Sciatic nerve (tissue), 2 donors: ENCODE measurements at places on chromosomes 7 and 10. TPM values are rescaled to one million over a fixed set of nuclear protein-coding genes. Genes with fewer than 3 reads are reported as not detected.

Gene GPR26
- total RNA-seq: not detected

Gene OR6V1
- total RNA-seq: not detected

Gene ODAD2
- total RNA-seq: 0.80 TPM

DNA sequence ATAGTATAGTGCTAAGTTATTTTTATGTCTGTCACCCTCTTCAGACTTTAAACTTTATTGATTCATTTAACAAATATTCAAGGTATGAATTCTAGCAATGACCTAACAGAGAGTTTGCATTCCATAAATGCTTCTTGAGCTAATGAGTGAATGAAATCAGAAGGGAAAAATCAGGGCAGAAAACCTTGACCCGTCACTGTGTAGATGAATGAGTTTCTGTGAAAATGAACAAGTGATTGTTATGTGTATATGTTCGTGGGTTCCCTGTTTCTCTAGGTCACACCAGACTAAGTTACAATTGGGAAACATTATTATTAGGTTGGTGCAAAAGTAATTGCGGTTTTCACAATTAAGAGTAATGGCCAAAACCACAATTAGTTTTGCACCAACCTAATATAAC lies 30.1 kb downstream of the APBB1IP start:
- DNase-seq: no peak

DNA sequence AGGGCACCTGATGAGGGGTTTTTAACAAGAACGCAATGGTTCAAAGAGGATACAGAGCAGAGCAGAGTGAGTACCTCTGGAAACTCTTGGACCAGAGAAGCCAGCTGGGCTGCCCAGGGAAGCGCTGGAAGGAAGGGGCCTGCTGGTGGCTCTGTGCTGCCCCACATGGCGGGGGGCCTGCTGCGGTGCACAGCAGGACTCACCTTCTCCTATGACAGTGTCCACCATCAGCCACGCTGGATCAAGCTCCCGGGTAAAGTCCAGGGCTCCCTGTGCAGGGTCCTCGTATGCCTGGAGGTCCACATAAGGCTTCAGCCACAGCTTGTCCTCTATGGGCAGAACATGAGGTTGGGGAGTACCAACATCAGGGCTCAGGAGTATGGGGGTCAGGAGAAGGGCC lies 12.5 kb downstream of the EPHA1 start:
- no peak for DNase-seq

- DNase-seq: no peak
Observed at GRCh38 chr10:110756876-110757275, 112.7 kb downstream of the RBM20 start.

- DNase-seq: no peak
Observed at GRCh38 chr10:31963589-31963980, 35.0 kb upstream of the ARHGAP12 start.

Gene RASA4
- 233 TPM for total RNA-seq

DNA sequence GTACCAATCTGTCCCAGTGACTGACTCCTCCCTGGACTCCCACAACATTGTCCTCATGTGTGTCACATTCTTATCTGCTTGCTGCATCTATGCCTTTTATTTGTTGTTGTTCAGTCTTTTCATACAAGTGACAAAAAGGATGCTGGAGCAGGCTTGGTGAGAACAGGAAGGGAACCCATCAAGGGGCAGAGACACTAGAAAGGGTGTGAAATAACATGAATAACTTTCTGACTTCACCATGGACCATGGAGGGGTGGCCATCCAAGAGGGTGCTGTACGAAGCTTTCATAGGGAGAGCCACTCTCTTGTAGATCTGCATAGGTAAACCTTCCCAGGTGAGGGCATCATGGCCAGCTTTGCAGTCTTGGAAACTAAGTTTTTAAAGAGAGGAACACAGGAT lies 14.5 kb downstream of the GIMAP8 start:
- DNase-seq: no peak

GRCh38 chr10:57696641-57697040 lies 571.1 kb downstream of the IPMK start:
- no peak for DNase-seq

GRCh38 chr7:120992965-120993494 lies 4.5 kb downstream of the CPED1 start:
- no peak for DNase-seq

DNA sequence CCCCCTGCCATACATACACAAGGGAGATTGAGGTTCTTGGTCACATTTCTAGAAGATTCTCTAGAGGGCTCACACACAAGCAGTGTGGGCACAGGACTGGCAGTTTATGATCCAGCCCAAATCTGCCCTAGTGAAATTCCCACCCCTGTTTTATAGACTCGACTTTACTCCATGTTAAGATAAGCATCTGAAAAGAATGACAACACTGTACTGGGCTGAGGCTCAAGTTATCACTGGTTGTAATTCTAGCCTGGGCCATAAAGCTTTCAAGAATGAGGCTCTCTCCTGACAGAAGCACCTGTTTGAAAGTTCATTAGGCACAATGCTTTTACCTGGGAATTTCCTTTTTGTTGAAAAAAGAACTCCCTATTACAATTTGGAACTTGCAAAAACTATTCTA lies 195.6 kb upstream of the GLI3 start:
- no peak for DNase-seq

Gene C10orf67
- 1.2 TPM for total RNA-seq

DNA sequence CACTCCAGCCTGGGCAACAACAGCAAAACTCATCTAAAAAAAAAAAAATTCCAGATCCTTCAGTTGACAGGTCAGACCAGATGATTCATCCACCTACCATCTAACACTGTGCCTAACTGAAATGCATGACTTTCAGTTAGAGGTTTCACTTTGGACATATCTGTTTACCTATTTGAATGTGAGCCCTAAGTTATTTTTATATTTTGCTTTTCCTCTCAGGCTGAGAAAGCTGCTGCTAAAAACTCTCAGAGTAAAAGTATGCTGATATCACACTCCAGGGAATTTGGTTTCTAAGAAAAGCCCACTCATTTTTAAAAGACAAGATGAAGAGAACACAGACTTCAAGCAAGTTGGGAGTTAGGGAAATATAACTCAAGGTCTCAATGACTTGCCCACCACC lies 126.0 kb downstream of the SGMS1 start:
- DNase-seq: no peak

GRCh38 chr7:29763266-29763665 lies 43.0 kb upstream of the WIPF3 start:
- DNase-seq: no peak

GRCh38 chr7:47299496-47299895 lies 282.4 kb downstream of the TNS3 start:
- no peak for DNase-seq

DNA sequence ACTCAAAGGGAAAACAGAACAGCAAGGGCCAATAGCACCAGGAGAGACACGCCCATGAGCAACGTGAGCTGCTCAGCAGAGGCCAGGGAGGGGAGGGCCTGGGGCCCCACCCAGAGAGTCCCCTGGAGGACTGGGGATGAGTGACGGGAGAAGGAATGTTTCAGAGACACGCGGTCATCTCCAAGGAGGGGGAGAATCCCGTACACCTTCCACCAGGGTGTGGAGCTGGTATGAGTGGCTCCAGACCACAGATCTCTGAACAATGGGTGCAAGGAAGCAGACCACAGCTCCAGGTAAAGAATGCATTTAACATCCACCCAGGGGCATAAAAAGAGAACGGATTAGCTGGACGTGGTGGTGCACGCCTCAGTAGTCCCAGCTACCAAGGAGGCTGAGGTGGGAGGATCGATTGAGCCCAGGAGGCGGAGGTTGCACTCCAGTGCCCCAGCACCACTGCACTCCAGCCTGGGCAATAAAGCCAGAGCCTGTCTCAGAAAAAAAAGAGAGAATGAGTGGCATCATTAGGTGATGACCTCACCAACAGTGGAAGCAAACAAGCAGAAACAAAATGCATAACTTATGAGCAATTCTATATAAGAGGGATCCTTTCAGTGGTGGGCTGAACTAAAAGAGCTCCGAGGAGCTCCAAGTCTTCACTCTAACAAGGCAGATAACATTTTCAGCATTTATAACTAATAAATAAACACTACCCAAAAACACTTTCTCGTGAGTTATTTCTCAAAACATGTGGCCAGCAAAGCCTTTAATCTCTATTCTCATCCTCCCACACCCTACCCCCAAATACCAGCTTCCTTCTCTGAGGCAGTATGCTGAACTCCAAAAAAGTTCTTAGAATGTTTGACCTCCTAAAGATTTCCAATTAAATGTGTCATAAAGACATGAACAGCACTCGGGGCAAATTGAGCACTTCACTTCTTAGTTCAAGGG lies 12.5 kb downstream of the PSAP start:
- no peak for DNase-seq

DNA sequence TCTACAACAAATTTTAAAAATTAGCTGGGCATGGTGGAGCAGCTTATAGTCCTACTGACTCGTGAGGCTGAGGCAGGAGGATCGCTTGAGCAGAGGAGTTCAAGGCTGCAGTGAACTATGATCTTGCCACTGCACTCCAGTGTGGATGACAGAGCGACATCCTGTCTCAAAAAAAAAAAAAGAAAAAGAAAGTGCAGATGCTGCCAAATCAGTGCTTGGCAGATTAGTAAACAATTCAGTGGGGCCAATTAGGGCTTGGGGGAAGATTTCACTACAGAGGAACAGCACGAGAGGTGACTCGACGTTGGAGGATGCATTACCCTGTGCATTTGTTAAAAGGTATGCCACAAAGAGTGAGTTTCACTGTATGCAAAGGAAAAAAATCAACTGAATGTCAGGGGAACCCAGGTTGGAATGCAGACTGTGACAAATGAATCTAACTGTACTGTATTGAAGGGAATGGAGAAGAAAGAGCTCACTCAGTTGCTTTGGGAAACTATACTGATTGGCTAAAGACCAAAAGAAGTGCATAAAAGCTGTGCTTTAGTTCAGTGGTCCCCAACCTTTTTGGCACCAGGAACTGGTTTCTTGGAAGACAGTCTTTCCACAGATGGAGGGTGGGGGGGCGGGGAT lies 31.6 kb downstream of the GARIN1A start:
- DNase-seq: no peak

Gene PALS2
- 177 TPM for total RNA-seq

- DNase-seq: no peak
Observed at GRCh38 chr7:1619152-1620079, 49.6 kb upstream of the PSMG3 start.
